HL-60 (cell line): ENCODE measurements at places on chromosomes 13 and 19.

DNA sequence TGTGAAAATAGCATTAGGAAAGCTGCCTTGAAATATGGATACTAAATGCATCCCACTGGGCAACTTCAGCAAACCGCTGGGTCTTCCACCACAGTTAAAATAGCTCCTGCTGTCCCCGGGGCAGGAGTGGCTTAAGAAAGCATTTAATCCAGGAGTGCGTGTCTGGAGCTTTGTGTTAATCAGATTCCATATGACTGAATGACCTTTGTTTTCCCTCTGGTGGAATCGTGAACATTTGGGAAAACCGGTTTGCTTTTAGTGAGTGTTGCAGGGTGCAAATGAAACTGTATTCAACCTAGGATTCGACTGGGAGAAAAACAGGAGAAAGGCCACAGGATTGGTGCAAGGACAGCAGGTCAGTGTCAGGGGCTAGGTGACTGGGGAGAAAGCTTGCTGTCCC lies 237.6 kb upstream of the MAB21L1 start:
- DNase-seq = no peak

DNA sequence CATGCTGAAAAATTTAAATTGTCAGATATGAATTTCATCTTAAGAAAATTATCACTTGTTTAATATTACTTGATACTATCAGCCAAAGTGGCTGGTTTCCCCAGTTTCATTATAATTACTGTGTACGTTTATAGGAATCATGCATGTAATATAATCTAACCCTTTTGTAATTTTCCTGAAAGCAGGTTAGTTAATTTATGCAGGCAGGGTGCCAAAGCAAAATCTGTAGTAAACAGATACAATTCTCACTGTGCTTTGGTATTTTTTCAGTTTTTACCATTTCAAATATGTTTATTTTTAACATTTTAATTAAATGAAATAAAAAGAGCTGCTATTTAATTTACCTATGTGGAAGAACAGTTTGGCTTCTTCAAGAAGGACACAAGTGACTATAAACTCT lies 1227.5 kb upstream of the MIR17HG start:
- DNase-seq = no peak

DNA sequence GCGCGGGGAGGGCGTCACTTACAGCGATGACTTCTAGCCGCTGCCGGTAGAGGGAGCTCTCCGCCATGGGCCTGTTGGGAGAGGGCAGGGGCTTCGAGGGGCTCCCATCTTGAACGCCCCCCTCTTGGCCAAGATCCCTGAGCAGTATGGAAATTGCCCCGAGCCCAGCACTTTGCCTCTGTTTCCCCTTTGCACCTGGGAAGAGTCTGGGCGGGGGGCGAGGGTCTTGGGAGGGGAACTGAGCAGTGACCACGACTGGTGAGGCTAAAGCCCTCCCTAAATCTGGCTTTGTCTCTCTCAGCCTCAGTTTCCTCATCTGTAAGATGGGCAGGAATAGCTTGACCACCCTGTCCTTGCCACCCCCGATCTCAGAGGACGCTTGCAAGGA lies 2.8 kb downstream of the PALM3 start:
- DNase-seq = no peak

GRCh38 chr13:60012488-60012887 lies 151.2 kb downstream of the DIAPH3 start:
- no peak for DNase-seq

DNA sequence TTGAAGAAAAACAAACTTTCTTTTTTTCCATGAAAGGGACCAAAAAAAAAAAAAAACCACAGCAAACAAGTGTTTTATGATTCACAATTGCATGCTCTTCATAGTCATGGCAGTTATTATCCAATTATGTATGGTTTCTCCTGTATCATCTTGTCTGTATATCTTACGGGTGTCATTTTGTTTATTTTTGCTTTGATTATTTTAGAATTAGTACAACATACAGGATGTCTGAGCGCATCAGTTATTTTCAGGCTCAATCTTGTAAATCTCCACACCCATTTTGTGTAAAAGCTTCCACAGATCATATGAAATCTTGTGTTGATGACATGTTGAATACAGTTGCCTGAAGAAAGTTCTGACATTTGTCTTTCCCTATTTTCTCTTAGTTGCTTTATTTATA lies 280.3 kb downstream of the KLF5 start:
- DNase-seq = no peak

- no peak for DNase-seq
Observed at GRCh38 chr13:80965097-80965496, 624.2 kb upstream of the SPRY2 start.

- DNase-seq = no peak
Observed at GRCh38 chr13:35977060-35977459, 154.1 kb downstream of the DCLK1 start.
